ENCODE measurements at places on chromosomes 5 and 9.

GRCh38 chr5:119343766-119344165, 12.1 kb upstream of the TNFAIP8 start:
- DNase-seq: no peak

GRCh38 chr5:82785456-82785855, 291.7 kb downstream of the TMEM167A start:
- no peak for DNase-seq

DNA sequence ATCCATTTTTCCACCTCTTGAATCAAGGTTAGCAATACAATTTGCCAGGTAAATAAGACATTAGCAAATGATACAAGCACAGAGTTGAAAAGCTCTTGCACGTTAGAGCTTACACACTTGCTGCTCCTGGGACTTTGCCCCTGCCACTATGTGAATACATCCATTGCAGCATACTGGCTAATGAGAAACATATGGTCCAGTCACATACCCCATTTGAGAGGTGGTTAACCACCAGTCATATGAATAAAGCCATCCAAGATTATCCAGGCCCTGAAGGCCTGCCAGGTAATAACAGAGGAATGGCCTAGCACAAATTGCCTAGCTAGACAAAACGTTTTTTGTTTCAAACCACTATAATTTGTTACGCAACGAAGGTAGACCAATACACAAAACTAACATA, 45.8 kb upstream of the FTMT start:
- no peak for DNase-seq

GRCh38 chr5:142769251-142769792, 855 bp upstream of the ARHGAP26 start:
- DNase-seq: no peak

- no peak for DNase-seq
These were observed 351.9 kb upstream of the IRX2 start for GRCh38 chr5:3103262-3103811.

DNA sequence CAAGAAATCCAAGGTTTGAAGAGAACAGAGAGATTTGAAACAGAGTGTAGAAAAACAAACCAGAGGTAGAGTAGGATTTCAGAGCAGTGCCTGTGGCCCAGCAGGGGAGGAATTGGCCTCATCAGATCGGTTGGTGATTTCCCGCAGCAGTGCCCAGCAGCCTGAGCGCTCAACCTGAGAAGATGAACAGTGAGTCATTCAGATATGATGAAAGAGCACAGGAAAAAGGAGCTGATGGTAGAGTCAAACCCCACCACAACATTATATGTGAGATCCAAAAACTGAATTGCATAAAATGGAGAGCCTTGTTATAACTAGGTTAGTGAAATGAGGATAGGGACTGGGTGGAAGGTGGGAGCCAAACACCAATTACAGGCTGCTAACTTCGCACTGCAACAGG, 248.9 kb downstream of the PIK3R1 start:
- DNase-seq: no peak
